ENCODE measurements at places on chromosomes 12 and 14.

GRCh38 chr14:33490555-33490954, 460.3 kb downstream of the EGLN3 start:
- no peak for DNase-seq
- no peak overlapping the region for H3K27ac ChIP-seq

- no peak overlapping the region for H3K27ac ChIP-seq
- H3K27me3 ChIP-seq = no peaks in the 10 kb centered on the region
These were observed 88.3 kb downstream of the LRP6 start for GRCh38 chr12:12178559-12178958.

DNA sequence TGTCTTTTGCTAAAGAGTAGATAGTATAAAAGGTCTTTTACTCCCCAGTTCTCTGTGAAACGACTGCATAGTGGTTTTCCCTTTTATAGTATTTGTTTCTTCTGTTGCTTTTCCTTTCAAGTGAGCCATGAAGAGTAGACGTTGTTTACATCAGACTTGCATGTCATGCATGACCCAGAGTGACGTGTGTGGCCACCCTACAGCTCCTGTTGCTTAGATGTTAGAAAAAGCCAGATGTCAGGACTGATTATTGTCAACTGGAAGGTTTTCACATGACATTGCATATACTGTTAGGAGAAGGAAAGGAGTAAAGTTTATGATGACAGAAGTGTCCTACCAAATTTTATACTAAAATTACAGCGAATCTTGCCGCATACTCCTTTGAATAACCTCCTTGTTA, 1.3 kb upstream of the RD3L start:
- peak; percentile 50 for DNase-seq
- H3K36me3 ChIP-seq = no peaks in the 10 kb centered on the region
- no peak overlapping the region for H3K27ac ChIP-seq
- peaks cover 10% of the 10 kb centered on the region for H3K27me3 ChIP-seq

DNA sequence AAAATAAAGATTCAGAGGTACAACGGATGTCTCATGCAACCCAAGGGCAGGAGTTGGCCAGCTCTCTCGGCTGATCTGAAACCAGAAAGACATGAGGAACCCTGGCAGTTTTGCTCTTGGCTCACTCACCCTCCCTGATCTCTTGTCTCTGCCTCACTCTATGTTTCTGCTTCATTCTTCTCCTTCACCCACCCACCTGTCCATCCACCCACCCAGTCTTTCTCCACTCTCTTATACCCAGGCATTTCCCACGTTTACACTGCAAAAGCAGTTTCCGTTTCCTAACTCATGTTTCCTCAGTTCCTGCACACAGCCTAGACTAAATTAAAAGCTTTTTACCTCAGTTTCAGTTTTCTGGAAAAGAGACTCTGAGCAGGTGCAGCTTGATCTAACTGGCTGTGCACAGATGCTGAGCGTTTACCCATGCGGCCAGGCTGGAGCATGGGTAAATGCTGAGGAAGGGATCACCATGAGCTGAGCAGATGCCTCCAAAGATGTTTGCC, 157.6 kb downstream of the PRKCH start:
- no peaks in the 10 kb centered on the region for H3K27me3 ChIP-seq
- no peaks in the 10 kb centered on the region for H3K36me3 ChIP-seq
- H3K27ac ChIP-seq = no peak overlapping the region

GRCh38 chr12:64385468-64385867, 5.1 kb downstream of the C12orf56 start:
- peaks cover 2% of the 10 kb centered on the region for H3K4me1 ChIP-seq
- peak; percentile 64 for DNase-seq
- peak overlapping the region; percentile 20 for H3K27ac ChIP-seq
- H3K4me3 ChIP-seq = no peak overlapping the region
- H3K27me3 ChIP-seq = no peaks in the 10 kb centered on the region
- H3K36me3 ChIP-seq = no peaks in the 10 kb centered on the region

GRCh38 chr14:27067961-27068360, 470.1 kb upstream of the NOVA1 start:
- no peak for DNase-seq
- no peak overlapping the region for H3K4me3 ChIP-seq
- H3K4me1 ChIP-seq = no peaks in the 10 kb centered on the region
- no peak overlapping the region for H3K27ac ChIP-seq
- H3K36me3 ChIP-seq = no peaks in the 10 kb centered on the region

- H3K4me3 ChIP-seq = no peak within 1 kb of the TSS
- H3K27me3 ChIP-seq = peaks cover 8% of the 10 kb centered on the region
- H3K36me3 ChIP-seq = no peaks in the 10 kb centered on the region
- DNase-seq = no peak
- H3K4me1 ChIP-seq = no peaks in the 10 kb centered on the region
These were observed at the start of gene PLEKHG7 for GRCh38 chr12:92702754-92703679. TSS of gene PLEKHG7 (plus strand) at chr12:92702989. CDS start at chr12:92706632, 3,643 bp downstream.

DNA sequence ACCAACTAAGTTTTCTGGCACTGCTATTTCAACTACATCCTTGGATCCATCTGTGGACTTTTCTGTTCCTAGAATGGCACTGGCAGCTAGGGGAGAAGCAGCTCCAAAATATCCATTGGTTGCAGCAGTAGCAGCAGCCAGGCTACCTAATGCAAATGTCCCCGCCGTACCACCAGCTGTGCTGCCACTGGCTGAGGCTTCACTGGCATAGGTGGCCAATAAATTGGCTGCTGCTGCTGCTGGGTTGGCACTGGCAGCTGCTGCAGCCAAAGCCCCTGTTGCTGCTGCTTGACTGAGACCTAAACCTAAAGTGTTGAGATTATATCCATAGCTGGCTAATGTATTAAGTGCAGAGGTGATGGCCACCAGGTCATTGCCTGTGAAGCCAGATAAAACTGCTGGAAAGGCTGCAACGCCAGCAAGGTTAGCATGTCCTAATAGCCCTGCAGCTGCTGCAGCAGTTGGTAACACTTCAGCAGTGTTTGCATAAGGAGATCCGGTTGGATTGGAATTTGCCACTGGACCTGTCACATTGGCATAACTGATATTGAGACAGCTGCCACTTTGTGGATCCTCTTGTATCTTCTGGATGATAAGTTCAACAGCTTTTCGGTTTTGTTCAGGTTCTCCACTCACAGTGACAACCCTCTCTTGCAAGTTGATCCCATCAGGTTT, 149.5 kb downstream of the NOVA1 start:
- no peak overlapping the region for H3K4me3 ChIP-seq
- no peak for DNase-seq
- no peaks in the 10 kb centered on the region for H3K27me3 ChIP-seq
- no peaks in the 10 kb centered on the region for H3K36me3 ChIP-seq
- no peaks in the 10 kb centered on the region for H3K4me1 ChIP-seq
- no peak overlapping the region for H3K27ac ChIP-seq

DNA sequence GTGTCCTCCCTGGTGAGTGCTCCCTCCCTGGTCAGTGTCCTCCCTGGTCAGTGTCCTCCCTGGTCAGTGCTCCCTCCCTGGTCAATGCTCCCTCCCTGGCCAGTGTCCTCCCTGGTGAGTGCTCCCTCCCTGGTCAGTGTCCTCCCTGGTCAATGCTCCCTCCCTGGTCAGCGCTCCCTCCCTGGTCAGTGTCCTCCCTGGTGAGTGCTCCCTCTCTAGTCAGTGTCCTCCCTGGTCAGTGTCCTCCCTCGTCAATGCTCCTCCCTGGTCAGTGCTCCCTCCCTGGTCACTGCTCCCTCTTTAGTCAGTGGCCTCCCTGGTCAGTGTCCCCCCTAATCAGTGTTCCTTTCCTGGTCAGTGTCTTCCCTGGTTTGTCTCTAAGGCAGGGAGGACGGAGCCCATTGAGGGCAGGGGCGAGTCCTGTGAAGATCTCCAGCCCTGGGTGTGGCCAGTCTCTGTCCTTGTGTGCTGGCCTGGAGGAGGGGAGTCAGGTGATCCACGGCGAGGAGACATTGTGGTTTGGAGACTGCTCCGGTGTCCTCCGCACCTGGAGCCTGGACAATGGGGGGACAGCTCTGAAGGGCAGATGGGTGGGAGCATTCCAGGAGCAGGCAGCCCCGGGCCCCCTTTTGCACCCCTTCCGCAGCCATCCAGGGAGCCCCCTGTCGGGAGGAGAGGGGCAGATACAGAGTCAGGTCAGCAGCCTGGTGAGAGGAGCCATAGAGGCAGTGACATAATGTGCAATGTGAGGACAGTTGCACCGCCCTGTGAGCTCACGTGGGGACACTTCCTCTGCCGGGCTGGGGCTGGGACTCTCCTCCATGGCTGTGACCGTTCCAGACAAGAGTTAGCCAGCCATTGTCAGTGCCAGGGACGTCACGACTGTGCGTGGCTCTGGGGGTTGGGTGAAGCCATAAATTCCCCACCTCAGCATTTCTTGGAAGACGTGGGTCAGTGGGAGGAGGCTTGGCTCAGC, 93.4 kb downstream of the ADGRD1 start:
- H3K36me3 ChIP-seq = no peaks in the 10 kb centered on the region
- H3K27ac ChIP-seq = no peak overlapping the region
- no peaks in the 10 kb centered on the region for H3K4me1 ChIP-seq
- H3K27me3 ChIP-seq = no peaks in the 10 kb centered on the region
- H3K4me3 ChIP-seq = no peak overlapping the region

GRCh38 chr12:52063981-52064649, 5.7 kb upstream of the ATG101 start:
- no peaks in the 10 kb centered on the region for H3K27me3 ChIP-seq
- H3K27ac ChIP-seq = peak overlapping the region; percentile 88
- H3K4me3 ChIP-seq = no peak overlapping the region
- H3K36me3 ChIP-seq = no peaks in the 10 kb centered on the region

DNA sequence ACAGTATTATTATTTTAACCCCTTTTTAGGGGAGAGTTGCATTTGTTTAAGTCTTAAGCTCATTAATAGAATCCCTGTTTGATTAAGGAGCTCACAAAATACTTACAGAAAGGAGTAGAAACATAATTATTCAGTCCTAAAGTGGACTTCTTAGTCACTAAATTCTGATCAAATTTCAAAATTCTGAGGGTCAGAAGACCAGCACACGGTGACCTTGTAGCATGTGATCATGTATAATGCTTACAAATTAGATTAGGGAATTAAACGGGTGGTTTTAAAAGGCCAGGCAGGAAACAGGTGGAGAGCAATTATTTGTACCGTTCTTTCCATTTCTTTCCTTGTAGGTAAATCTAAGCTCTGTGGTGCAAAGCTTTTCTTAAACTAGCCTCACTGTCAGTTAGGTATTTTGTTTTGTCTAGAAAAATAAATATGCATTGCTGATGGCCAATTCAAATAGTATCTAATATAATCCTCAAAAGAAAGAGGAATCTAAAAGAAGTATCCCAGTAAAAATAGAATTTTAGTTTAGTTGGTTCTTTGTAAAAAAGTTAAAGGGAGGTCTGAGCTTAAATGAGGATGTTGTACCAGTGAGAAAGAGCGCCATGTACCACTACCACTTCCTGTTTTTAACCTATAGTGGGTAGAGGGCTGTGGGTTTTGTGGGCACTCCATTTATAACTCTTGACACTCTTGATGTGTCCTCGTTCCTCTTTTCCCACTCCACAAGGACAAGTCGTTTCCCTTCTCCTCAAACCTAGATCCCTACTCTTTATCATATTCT, 51.1 kb downstream of the SLC38A1 start:
- H3K4me1 ChIP-seq = no peaks in the 10 kb centered on the region
- H3K27me3 ChIP-seq = no peaks in the 10 kb centered on the region
- no peak overlapping the region for H3K27ac ChIP-seq
- no peak overlapping the region for H3K4me3 ChIP-seq
- H3K36me3 ChIP-seq = no peaks in the 10 kb centered on the region

DNA sequence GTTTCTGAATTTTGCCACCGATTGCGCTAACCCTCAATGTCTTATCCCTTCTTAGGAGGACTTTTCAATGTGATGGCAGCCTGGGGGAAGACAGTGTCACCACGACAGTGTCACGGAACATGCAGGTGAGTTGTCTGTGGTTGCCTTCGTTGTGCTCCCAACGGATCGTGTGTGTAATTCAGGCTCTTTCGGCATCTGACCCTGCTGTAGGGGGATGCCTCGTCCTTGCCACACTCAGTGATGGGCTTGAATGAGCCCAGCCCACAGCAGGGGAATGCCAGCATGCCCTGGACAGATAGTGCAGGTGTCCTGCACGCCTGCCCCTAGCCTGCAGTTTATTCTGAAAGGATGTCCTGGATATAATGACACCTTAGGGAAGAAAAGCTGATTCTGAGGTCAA, 123.8 kb upstream of the RTL1 start:
- DNase-seq = no peak
- H3K36me3 ChIP-seq = peaks cover 21% of the 10 kb centered on the region
- H3K27ac ChIP-seq = no peak overlapping the region

DNA sequence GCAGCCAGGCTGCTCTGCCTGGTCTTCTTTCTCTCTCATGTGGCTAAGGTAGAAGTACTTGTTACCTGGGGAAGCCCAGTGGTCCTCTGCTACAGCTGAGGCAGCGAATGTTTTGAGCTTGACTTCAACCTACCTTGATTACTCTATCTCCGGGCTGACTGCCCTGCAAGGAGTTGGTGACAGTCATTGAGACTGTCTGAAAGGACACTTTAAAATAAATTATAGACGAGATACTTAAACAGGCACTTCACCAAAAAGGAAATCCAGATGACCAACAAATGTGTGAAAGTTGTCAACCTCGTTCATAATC, 474 bp upstream of the CIT start:
- H3K27me3 ChIP-seq = no peaks in the 10 kb centered on the region
- peak overlapping the region; percentile 39 for H3K4me3 ChIP-seq
- DNase-seq = no peak
- H3K36me3 ChIP-seq = no peaks in the 10 kb centered on the region
